ENCODE measurements at places on chromosomes 6 and 20.
A peak's percentile ranks its signal among the peaks of the same experiment; 100 is the strongest.

GRCh38 chr6:160163912-160164311, 42.3 kb downstream of the SLC22A1 start:
- no peak for DNase-seq

GRCh38 chr6:167212713-167213005, 54.9 kb upstream of the GPR31 start:
- DNase-seq = no peak

GRCh38 chr20:4090756-4091489, 75.6 kb upstream of the RNF24 start:
- peak; percentile 69 for DNase-seq

GRCh38 chr20:17248224-17248623, 21.4 kb downstream of the PCSK2 start:
- no peak for DNase-seq

DNA sequence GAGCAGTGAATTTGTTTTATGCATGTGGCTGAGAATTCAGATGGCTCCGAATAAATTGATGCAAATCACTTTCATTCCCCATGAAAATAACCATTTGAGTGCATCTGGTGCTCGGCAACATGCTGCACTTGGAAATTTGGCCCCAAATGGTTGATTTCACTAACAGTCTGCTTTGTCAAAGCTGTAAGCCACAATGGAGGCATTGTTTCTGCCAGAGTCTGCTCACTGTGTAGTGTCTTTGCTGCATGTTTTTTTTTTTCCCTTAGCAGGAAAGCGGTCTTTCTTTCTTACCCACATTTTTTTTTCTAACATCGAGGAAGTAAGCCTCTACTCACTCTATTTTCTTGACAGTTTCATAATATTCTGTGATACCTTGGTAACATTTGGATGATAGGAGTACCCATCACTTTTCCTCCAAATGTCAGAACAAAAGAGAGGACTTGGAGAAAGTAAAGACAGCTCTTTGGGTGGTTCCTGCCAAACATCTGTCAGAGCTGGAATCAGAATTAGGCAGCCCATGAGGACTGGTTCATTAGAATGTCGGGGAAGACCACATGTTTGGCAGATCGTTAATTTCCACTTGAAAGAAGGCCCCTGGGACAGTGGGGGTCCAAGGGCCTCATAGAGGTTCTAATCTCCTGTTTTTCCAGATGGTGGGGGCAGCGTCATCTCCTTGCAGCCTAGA, 149.5 kb downstream of the DOK5 start:
- no peak for DNase-seq

DNA sequence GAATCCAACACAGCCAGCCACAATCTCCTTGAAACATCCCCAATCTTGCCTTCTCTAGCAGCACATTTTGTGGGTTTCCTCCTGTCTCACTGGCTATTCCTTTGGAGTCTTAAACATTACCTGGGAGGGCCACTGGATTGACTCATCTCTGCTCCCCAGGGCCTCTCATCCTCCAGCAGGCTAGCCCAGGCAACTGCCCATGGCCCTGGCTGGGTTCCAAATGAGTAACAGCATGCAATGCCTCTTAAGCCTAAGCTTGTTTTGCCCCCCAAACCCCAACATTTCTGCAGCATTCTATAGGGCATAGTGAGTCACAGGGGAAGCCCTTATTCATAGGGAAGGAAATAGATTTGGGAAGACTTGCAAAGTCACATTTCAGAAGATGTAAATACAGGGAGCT, 204.9 kb downstream of the FOXA2 start:
- DNase-seq = no peak

DNA sequence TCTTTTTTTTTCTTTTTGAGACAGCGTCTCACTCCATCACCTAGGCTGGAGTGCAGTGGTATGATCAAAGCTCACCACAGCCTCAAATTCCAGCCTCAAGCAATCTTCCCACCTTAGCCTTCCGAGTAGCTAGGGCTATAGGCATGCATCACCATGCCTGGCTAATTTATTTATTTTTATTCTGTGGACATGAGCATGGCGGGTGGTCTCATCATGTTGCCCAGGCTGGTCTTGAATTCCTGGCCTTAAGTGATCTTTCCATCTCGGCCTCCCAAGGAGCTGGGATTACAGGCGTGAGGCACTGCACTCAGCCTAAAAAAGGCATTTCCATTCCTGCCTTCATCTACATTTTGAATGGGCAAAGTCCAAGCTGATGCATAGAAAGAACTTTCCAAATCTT, 56.2 kb upstream of the BEND3 start:
- DNase-seq = no peak

GRCh38 chr6:89356642-89357170, 4.2 kb upstream of the UBE2J1 start:
- no peak for DNase-seq

GRCh38 chr6:136528477-136528876, 21.7 kb downstream of the MAP7 start:
- DNase-seq = no peak

- DNase-seq = no peak
Observed at GRCh38 chr20:62676976-62677375, 31.7 kb upstream of the NTSR1 start.

DNA sequence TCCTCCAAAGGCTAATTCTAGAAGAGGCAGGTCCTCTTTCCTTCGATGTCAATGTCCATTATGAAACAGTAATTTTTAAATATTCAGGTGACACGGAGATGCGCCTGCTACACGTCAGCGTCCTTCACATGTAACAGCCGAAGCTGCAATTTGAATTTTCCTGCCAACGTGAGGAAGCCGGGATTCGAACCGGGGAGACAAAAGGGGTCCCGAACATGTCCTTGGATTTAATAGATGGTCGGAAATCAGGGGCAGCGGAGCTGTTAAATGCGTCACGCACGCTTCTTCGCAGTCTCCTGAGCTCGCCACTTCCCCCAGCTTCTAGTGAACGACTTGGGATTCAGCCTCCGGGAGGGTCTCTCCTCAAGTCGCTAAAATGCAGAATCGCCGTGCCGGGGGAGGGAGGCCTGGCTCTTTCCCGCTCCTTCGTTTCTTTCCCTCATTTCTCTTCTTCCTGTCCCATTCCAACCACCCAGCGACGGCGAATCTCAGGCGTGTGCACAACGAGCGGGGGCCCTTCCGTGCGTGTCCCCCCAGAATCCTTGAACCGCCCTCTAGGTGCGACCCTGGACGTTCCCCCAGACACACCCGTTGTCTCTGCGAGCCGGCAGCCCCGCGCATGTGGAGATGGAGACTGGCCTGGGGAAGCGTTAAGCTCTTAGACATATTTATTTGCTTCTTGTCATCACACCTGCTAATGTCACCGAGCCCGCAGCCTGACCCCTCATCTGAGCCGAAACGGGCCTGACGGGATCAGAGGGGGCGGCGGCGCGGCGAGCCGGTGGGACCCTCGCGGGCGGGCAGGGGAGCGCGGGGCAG, 1.3 kb upstream of the FOXC1 start:
- DNase-seq = no peak

DNA sequence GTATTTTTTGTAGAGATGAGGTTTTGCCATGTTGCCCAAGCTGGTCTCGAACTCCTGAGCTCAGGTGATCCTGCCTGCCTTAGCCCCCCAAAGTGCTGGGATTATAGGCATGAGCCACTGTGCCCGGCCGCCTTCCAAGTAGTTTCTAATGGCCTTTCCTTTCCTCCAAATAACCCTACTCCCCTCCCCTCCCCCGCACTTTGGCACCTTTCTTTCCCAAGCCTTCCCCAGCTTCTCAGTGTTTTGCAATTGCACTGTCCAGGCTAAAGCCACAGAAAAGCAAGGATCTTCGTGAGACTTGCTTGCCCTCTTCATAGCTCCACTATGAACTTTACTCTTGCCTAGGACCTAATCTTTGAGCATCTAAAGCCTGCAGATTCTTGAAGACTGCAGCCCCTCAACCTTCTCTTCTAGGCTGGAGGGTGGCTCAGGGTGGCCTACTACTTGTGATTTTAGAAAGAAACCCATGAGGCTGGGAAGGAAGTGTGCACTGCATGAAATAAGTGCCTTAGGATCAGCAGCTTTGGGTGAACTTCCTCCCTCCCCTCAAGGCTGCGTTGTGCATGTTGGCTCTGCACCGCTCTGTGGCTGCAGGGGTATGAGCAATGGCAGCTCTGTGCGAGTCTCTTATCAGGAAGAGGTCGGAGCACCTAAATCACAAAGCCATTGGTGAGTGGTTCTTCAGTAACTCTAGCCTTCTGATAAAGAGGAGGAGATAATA, 152.4 kb upstream of the SNX9 start:
- DNase-seq = no peak

DNA sequence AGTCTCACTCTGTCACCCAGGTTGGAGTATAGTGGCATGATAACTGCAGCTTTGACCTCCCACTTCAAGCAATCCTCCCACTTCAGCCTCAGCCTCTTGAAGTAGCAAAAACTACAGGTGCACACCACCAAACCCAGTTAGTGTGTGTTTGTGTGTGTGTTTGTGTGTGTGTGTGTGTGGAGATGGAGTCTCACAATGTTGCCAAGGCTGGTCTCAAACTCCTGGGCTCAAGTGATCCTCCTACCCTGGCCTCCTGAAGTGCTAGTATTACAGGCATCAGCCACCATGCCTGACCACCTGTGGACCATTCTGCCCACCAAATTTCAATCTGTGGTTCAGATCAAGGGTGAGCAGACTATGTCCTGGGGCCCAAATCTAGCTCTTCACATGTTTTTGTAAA, 8.8 kb downstream of the FASTKD5 start:
- DNase-seq = no peak

DNA sequence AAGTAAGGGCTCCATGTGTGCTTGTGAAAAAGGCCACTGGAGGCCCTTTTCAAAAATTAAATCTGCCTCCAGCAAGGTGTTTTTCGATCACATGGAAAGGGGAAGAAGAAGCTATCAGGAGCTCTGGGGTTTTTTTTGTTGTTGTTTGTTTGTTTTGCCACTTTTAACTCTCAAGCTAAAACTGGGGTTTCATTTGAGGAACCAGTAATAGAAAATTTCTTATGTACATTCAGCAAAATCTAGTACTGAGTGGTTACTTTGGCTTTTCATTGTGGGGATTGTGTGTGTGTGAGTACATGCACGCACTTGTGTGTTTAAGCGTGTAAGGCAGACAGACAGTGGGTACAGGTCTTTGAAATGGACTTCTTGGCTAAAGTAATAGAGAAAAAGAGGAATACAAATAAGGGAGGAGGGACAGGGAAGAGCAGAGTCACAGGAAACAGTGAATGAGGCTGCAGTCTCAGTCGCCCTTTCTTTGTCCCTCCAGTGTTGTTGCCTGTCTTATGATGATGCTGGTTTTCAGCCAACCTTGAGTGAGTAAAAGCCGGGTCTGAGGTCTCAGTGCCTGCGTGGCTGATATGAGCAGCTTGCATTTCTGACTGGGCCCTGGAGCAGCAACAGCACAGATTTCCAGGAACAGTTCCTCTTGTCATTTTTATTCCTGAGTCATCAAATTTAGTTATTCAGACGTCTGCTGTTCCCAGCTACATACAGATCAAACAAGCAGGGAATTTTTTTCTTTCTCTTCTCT, 26.2 kb downstream of the SLC16A10 start:
- DNase-seq = peak; percentile 95

GRCh38 chr6:112571488-112572270, 224.5 kb downstream of the RFPL4B start:
- DNase-seq = no peak

DNA sequence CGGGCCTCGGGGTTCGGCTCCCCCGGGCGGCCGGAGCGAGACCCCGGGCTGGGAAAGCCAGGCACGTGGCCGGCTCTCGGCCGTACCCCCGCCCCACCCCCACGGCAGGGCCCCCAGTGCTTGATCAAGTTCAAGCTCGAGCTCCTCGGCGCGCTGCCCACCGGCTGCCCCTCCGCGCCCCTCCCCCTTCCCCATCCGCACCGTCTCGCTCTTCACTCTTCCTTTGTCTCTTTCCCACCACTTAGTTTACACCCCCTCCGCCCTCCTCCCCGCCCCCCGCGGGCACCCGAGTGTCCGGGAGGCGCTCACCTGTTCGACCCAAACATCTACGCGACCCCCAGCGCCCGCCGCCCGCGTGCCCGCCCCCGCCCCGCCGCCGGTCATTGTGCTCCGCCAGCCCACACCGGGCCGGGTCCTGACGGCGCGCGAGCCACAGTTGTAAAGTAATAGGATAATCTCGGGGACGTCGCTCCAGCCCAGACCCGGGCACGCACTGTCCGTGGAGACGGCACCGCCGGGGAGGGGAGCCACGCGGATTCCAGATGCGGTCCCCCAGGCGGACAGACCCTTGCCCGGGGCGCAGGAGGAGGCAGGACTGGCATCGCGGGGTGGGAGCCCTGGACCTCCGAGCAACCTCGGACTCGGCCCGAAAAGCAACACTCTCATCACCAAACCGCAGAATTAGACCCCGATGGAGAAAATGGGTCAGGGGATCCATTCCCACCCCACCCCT, 100.7 kb downstream of the NOL4L start:
- peak; percentile 58 for DNase-seq

DNA sequence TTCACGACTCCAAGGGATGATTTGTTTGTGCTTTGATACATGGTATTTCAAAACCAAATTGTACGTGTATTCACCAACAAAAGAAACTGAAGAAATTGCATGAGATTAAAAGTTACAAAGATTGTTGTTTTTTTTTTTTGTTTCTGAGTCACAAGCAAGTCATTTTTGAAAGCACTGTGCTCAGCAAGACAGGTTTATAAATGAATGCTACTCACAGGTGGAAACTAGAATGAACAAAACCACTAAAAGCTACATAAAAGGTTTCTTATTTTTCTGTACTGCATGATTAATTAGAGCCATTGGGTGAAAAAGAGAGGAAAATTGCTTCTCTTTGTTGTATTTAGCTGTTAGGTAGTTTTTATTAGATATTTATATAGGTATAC, 90.2 kb upstream of the RIPOR2 start:
- DNase-seq = no peak

DNA sequence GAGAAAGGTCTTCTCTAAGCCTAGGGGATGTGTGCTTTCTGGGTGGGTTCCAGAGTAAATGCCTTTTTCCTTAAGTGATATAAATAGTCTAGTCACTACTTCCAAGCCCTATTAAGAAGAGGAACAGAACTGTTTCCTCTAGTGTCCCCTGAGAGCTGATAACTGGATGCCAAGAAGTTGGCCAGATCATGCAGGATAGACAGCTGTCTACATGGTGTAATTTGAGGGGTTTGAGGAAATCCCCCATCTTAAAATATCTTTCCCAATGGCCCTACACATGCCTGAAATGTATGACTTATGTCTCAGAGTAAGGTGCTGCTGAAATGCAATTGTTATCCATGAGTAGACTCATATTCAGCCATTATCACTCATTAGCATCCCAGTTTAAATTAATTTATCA, 20.2 kb upstream of the PIM1 start:
- DNase-seq = no peak

DNA sequence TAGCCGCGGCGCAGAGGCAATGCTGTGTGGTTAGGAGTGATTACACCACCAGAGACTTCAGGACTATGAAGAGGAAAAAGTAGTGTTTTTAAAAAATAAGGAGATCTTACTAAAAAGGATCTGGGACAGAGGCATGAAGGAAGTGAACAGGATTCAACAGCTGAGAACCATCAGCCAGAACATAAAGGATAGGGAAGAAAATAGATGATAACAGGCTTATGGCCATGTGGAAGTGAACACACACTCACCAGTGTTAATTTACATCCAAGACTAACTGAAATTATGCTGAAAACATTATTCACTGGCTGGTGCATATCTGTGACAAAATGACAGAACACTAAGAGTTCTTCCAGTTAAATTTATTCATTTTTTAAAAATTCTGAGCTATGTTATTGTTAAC, 47.5 kb upstream of the BCLAF1 start:
- no peak for DNase-seq

GRCh38 chr20:52652271-52652670, 319.9 kb upstream of the TSHZ2 start:
- DNase-seq = no peak

Data from adrenal gland (tissue), 19 donors.